Type B pancreatic cell (in vitro differentiated cells): ENCODE measurements at places on chromosomes 12 and 14.

- H3K36me3 ChIP-seq: peaks cover 20% of the 10 kb centered on the region
- peaks cover 4% of the 10 kb centered on the region for H3K4me1 ChIP-seq
- no peak for DNase-seq
- H3K27me3 ChIP-seq: peaks cover 2% of the 10 kb centered on the region
- no peak overlapping the region for H3K27ac ChIP-seq
Measured at GRCh38 chr12:24467226-24467625, 481.7 kb downstream of the BCAT1 start.

DNA sequence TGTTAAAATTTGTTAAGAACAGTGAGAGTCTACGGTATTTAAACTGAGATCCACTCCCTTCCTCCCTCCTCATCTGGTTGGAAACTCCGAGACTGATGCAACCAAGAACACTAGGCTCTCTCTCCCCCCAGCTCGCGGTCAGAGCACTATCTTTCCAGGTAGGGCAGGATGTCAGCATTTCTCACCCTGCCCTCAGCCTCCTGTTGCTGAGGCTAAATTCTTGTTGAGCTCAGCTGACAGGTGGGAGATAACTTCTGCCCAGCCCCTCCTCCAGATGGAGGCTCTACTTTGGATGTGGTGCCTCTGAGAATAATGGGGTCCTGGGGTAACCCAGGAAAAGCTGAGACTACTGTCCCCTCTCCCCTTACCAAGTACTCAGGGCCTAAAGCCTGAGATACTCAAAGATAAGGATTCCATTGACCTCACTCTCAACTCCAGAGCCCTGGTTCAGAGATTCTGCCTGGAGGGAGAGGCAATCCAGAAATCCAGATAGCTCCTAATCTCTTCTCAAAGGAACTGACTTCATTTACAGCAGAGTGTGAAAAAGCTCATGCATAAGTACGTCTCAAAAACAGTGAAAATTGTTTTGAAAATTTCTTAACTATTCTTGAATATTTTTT, 110.1 kb downstream of the EML5 start:
- no peaks in the 10 kb centered on the region for H3K27me3 ChIP-seq
- H3K36me3 ChIP-seq: peaks cover 4% of the 10 kb centered on the region
- no peak overlapping the region for H3K27ac ChIP-seq
- DNase-seq: no peak
- H3K4me3 ChIP-seq: no peak overlapping the region
- no peaks in the 10 kb centered on the region for H3K4me1 ChIP-seq

- H3K4me3 ChIP-seq: no peak overlapping the region
- peaks cover 48% of the 10 kb centered on the region for H3K27me3 ChIP-seq
- no peak for DNase-seq
Measured at GRCh38 chr12:129036135-129036534, 182.9 kb downstream of the GLT1D1 start.

GRCh38 chr14:35999294-35999693, 173.2 kb downstream of the BRMS1L start:
- H3K36me3 ChIP-seq: no peaks in the 10 kb centered on the region
- no peak for DNase-seq
- H3K4me3 ChIP-seq: no peak overlapping the region
- H3K27me3 ChIP-seq: peaks cover 5% of the 10 kb centered on the region

DNA sequence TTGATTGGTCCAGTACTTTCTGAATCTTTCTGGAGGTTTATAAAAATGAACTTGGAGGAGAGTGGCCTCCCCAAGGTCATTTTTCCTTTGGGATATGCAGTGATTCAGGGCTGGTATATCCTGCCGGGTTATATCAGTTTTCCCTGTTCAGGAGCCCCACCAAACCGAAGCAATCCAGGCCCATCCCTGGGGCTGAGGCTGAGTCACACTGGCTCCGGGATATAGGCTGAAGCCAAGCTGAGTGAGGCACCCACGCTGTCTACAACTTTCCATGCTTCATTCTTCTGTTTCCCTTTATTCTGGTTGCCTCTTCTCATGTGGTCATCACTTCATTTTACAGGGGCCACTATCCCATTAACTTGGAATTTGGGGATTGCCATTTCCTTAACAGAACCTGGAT, 3.4 kb downstream of the SSPN start:
- H3K36me3 ChIP-seq: peaks cover 4% of the 10 kb centered on the region
- DNase-seq: no peak
- H3K4me3 ChIP-seq: no peak overlapping the region

GRCh38 chr12:93358058-93358457, 19.7 kb upstream of the NUDT4 start:
- H3K4me3 ChIP-seq: no peak overlapping the region
- no peaks in the 10 kb centered on the region for H3K4me1 ChIP-seq
- no peaks in the 10 kb centered on the region for H3K27me3 ChIP-seq
- H3K27ac ChIP-seq: no peak overlapping the region
- no peaks in the 10 kb centered on the region for H3K36me3 ChIP-seq

DNA sequence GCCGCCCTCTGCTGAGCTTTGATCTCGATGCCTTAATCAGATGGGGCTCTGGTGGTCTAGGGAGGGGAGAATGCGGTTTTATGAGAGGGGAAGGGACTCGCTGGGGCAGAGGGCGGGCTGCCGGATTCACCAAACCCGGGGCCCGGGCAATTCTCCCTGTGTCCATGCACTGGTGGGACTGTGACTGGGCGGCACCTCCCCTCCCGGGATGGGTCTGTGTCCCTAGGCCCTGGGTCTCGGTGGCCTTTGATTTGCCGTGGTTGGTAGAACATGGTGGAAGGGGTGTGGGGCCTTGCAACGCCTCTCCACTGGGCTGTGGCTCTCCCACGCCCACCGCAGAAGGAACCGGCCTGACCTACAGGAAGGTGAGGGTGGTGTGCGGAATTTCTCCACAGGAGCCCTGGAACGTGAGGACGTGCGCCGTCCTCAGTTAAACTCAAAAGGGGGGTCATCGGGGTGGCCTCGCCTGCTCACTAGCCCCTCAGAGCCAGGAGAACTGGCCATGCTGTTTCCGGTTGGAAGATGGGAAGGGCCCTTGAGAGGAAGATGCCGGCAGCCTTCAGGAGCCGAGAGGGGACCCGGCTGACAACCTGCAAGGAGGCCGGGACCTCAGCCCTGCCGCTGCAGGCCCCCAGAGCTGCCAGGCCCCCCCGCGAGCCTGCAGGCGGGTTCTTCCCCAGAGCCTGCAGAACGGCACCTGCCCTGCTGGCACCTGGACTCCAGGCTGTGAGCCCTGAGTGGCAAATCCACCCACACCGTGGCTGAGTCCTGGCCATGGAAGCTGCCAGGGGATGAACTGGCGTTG, 43.6 kb downstream of the NOC4L start:
- no peak for DNase-seq
- peaks cover 74% of the 10 kb centered on the region for H3K27me3 ChIP-seq
- H3K36me3 ChIP-seq: no peaks in the 10 kb centered on the region
- H3K27ac ChIP-seq: no peak overlapping the region
- H3K4me3 ChIP-seq: no peak overlapping the region

DNA sequence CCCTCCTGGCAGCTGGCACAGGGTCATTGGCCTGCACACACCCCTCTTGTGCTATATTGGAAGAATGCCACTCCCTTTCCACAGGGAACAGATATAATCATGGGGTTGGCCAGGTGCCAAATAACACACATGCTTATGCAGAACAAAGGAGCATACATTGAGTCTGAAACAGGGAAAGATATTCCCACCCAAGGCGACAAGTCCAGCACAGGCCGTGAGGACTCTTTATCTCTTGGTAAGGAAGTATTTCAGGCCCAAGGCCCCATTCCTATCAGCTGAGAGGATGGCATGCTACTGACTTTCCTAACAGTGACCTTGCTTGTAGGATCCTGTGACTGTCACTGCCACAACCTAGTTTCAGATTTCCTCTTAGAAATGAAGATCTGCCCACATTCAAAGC, 59.0 kb upstream of the STXBP6 start:
- no peaks in the 10 kb centered on the region for H3K27me3 ChIP-seq
- H3K4me3 ChIP-seq: no peak overlapping the region
- H3K36me3 ChIP-seq: no peaks in the 10 kb centered on the region
- H3K4me1 ChIP-seq: peaks cover 7% of the 10 kb centered on the region

- no peak overlapping the region for H3K27ac ChIP-seq
- no peak overlapping the region for H3K4me3 ChIP-seq
- no peaks in the 10 kb centered on the region for H3K36me3 ChIP-seq
Measured at GRCh38 chr12:89765959-89766824, 57.6 kb upstream of the ATP2B1 start.

GRCh38 chr14:37275963-37276362, 78.2 kb downstream of the MIPOL1 start:
- no peak overlapping the region for H3K27ac ChIP-seq
- no peaks in the 10 kb centered on the region for H3K36me3 ChIP-seq
- DNase-seq: no peak
- H3K27me3 ChIP-seq: no peaks in the 10 kb centered on the region
- no peak overlapping the region for H3K4me3 ChIP-seq
- H3K4me1 ChIP-seq: no peaks in the 10 kb centered on the region
